ENCODE measurements at places on chromosomes 12 and 14. TPM values are rescaled to one million over a fixed set of nuclear protein-coding genes. Genes with fewer than 3 reads are reported as not detected.

Gene KRT2
- not detected for total RNA-seq

Gene AMN
- total RNA-seq = not detected

Gene CKB
- total RNA-seq = 7.0 TPM

Gene PGF
- 2.4 TPM for total RNA-seq

Gene NCOR2
- 113 TPM for total RNA-seq

Data from placental pericyte (primary cell).